ENCODE measurements at places on chromosomes 6 and 20.

- DNase-seq, result no peak
Measured at GRCh38 chr20:14481863-14482262, 144.5 kb upstream of the FLRT3 start.

DNA sequence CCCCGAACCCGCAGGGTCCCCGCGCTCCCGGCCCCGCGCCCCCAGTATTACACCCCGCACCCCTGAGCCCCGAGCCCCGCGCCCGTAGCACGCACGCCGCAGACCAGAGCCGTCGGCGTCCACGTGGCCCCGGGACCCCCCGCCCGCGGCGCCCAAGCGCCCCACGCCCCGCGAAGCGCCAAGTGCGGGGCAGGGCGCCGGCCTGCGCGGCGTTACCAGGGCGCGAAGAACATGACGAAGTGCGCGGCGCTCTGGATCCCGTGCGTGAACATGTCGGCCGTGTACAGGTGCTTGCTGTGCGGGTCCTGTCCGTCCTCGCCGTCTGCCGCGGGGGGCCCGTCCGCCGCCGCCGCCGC, 312 bp downstream of the TXNDC5 start:
- no peak for DNase-seq

GRCh38 chr6:159831373-159831679, 31.2 kb downstream of the PNLDC1 start:
- DNase-seq, result no peak

DNA sequence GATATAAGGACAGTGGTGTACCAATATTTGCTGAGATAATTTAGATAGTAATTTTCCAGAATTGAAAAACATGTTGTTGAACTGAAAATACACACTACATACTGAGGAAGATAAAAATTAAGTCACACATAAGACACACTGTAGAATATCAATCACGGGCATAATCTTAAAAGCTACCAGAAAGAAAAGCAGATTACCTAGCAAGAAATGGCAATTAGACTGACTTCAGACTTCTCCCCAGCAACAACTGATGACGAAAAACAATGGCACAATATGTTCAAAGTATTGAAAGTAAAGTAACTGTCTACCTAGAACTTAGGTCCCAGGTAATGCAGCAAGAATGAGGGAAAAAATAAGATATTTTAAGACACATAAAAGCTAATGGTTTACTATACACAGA, 46.5 kb downstream of the NOL7 start:
- no peak for DNase-seq

DNA sequence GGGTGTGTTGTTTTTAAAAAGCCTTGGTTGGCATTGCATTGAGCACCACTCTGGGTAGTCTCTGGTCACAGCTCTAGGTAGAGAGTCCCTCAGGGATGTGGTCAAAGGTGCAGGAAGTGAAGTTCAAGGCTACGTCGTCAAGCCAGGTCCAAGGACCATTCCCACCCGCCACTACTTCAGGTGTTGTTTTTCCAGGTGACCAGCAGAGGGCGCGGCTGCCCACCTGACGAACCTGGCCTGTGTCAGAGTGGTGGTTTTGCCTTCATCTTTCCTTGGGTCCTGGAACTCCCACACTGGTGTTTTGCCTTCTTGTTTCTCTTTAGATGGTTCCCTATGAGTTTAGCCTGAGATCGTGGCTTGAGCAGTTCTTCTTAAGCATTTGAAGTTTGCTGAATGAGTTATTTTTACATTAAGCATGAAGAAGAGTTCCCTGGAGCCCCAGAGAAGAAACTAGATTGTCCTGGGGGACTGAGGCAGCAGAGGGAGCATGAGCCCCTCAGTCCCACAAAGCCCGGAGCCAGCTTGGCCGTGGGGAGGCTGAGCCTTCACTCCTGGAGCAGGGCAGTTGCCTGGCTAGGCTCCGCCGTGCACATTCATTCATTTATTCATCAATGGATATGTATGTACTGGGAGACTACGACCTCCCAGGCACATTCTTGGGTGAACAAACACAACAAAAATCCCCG, 5.6 kb upstream of the PHACTR3 start:
- DNase-seq, result peak; percentile 44

DNA sequence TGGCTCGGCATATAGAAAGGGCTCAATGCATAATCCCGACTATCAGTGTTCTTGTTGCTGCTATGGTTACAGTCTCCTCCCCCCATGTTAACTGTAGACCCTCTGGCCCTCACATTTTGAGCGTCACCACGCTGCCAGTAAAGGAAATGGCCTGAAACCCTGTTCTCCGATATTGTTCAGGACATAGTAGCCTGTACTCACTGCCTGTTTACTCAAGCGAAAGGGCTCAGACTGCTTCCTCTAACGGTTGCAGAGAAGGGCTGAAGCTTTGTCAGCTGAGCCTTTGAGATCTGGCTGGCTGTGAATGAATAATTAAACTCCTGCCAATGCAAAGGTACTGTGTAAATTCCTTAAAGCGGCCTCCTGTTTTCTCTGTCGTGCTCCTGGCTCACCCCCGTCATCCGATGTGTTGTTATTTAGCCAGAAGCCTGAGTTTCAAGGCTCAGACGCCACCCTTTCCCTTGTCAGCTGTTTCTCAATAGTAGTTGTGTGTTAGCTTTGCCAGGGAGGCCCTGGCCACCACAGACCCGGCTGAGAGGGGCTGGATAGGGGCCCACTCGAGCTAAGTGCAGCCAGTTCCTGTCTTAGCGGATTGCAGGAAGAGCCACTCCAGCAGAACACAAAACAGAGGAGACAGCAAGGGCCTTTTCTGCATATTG, 31.2 kb upstream of the RALGAPA2 start:
- no peak for DNase-seq

GRCh38 chr6:170284866-170285469, 5.9 kb downstream of the DLL1 start:
- no peak for DNase-seq

- DNase-seq, result no peak
Measured at GRCh38 chr20:46023999-46024398, 5.0 kb upstream of the SLC12A5 start.

GRCh38 chr6:169689287-169689686, 12.5 kb downstream of the WDR27 start:
- no peak for DNase-seq

GRCh38 chr6:118787724-118788423, 106.1 kb upstream of the ASF1A start:
- DNase-seq, result no peak

- no peak for DNase-seq
Measured at GRCh38 chr6:105102186-105102585, 77.6 kb downstream of the POPDC3 start.

- no peak for DNase-seq
Measured at GRCh38 chr6:40986364-40986763, 52.7 kb downstream of the UNC5CL start.

DNA sequence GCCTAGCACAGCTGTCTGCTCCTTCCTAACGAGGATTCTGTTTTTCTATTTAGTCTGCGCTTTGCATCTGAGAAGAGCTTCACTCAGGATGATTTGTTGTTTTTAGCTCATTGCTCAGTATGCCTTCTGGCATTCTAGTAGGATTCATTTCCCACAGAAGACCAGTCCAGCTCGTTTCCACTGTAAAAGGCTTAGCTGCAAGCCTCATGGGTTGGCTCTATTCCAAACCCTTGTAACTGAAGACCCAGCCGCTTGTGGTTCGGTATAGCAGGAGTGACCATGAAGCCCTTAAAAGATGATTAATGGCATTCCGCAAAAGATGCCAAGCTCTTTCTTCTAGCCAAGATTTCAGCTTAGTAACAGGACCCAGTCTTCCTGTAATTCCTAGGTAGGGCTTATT, 7.2 kb downstream of the ADGRF1 start:
- DNase-seq, result no peak

DNA sequence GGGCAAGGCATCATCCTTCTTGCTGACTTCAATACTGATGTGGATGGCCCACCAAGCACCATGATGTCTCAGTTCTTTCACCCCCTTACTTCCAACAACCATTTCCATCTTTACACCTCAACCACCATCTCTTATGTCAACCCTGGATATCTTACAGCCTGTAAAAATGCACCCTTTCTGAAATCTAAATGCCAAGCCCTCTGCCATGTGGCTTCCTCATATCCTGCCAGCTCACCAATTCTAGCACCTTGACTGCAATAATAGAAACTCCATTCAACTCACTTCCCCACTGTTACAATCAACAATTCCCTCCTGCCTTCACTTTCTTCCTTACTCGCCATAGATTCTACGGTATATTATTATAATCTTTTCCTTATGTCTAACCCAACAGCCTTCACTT, 57.9 kb downstream of the LY86 start:
- DNase-seq, result no peak

DNA sequence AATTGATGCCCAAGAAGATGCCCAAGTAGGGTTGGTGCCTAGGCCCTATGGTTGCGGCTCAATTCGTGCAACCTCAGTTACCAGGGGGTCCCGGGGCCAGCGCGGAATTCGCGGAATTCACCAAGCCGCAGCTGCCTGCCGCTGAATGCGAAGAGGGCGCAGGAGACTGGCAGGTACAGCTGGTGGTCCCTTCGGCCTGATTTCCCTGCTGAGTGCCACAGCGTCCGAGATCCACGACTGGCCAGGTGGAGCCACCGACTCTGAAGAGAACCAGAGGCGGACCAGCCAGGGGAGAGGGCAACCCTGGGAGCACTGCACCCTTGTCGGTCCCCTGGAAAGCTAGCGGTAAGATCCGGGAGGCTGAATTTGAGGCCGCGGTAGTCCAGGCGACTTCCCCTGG, 6.8 kb upstream of the TFAP2D start:
- no peak for DNase-seq

DNA sequence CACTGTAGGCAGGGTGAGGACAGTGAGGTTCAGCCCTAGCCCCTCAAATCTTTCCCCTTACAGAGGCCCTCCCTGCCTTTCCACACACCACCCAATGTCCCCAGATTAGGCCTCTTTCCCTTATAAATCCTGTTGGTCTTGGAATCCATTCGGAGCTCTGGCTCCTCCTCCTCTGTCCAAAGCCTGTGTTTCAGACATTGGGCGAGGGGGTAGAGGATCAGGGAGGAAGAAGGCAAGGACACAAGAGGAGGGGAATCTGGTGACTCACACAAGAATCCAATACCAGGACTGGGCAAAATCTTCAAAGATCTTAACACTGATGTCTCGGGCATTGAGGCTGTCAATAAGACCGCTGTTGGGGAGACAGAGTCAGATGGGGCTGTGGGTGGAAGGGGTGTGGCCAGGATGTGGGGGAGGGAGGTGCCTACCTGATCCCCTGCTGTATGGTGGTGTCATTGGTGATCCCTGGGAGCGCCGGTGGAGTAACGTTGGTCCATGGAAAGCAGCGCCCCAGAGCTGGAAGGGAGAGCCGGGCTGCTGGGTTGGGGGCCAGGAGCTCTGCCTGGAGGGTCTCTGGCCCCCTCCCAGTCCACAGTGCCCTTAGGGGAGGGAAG, 7.6 kb downstream of the SLC44A4 start:
- no peak for DNase-seq

- DNase-seq, result no peak
Measured at GRCh38 chr20:39602649-39603048, 640.5 kb downstream of the DHX35 start.

- DNase-seq, result no peak
Measured at GRCh38 chr20:23988561-23988960, at the start of gene GGTLC1. TSS of gene GGTLC1 (minus strand) at chr20:23988779. CDS start at chr20:23986611, 2,168 bp downstream.

DNA sequence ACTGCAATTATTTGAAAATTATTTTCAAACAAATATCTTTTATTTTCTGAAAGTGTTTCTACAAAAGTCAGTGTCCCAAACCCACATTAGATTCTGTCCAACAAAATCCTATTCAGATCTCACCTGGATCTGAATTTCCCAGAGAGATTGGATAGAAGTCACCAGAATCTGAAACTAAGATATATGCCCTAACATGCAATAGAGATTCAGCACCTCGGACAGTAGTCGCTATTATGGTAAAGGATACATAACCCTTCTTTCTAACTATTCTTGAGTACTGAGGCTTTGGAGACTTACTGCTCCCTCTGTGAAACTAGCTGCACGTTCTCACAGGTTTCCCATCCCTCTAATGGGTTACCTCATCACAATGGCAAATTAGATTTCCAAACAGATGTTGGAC, 151.4 kb downstream of the ID4 start:
- DNase-seq, result no peak

- DNase-seq, result no peak
Measured at GRCh38 chr20:25369971-25370370, 20.7 kb downstream of the ABHD12 start.

GRCh38 chr20:25090492-25091429, 8.8 kb upstream of the VSX1 start:
- peak; percentile 22 for DNase-seq

- no peak for DNase-seq
Measured at GRCh38 chr6:15250187-15251168, 4.6 kb downstream of the JARID2 start.

DNA sequence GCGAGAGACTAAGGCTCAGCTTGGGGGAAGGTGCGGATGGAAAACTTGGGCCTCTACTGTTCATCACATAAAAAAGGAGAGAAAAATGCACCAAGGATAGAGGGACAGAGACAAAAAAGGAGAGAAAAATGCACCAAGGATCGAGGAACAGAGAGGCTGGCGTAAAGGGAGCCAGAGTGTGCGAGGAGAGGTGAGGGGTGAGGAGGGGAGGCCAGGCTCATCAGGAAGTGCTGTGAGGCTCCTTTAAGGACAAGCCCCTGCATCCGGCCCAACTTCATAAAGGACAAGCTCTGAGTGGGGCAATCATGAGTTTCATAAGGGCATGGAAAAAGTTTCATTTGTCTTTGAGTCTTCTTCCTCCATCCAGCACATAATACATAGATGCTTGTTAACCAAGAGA, 117.2 kb upstream of the NXT1 start:
- DNase-seq, result no peak

DNA sequence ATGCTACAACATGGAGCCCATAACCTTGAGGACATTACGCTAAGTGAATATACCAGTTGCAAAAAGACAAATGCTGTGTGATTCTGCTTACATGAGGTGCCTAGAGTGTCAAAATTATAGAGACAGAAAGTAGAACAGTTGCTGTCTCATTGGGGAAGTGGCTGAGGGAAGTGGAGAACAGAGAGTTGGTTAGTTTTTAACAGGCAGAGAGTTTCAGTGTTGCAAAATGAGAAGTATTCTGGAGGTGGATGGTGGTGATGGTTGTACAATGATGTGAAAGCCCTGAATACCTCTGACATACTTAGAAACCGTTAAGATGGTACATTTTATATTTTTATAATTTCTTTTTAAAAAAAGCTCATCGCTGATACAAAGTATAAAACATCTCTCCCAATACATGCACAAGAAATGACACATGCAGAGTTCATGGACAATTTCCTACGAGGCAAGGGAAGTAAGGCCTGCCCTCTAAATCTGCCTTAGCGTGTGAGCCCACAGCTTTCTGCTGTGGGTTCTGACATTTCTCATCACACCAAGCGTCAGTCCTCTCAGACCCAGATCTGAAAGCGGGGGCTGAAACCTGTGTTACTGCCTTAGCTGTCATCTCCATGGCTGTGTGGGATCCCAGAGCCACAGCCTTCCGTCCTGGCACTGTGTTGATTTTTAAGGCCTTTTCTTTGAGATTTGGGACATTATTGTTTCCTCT, 126.0 kb downstream of the RNASET2 start:
- no peak for DNase-seq

GRCh38 chr20:8858181-8858787, 210.6 kb upstream of the PLCB4 start:
- DNase-seq, result no peak

Measured in activated naive CD8-positive, alpha-beta T cell treated with anti-CD3 and anti-CD28 coated beads, Interleukin-2, amount 50 U/mL, for 24 hours (primary cell).